Stimulated activated effector memory CD8-positive, alpha-beta T cell treated with anti-CD3 and anti-CD28 coated beads, Interleukin-12 subunit alpha, Interleukin-12 subunit beta, amount 100 ng/mL, for 72 hours (primary cell): ENCODE measurements at places on chromosomes 1 and 21.

- DNase-seq, result no peak
Measured at GRCh38 chr1:50978852-50979781, 9.1 kb downstream of the CDKN2C start.

DNA sequence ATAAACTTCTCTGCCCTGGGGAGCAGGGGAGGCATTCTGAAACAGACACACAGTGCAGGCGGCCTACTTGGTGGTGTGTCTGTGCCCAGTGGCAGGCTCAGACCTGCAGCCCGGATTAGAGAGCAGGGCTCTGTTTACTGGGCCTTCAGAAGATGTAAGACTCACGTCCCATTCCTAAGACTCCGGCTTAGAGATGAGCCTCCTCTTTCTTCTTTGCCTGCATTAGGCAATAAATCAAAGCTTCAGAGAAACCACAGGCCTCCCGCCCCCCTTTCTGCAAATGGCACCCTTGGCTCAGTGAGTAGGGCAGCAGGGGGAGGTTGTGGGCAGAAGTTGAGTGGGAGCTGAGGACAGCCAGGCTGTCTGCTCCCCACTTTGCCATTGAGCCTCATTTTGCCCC is 35.8 kb downstream of the LGR6 start:
- no peak for DNase-seq

DNA sequence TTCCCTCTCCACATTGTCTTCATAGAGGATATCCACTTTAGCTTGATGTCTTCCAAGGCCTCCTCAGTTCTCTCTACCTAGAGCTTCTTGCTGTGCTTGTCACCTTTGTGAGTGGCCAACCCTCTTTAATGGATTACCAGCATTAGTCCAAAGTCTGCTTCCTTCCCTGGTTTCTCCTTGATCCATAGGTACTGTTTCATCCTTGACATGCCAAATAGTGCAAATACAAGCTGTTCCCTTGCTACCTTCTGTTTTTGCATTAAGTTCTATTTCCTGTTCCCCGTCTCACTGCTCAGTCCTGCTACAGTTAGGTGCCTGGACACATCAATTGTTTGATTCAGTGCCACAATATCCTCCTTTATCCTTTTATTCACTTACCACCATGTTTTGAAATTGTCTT is 19.2 kb downstream of the MAST2 start:
- no peak for DNase-seq

- no peak for DNase-seq
Measured at GRCh38 chr21:34981791-34982190, 67.3 kb downstream of the RUNX1 start.

GRCh38 chr1:5733596-5733995 is 258.6 kb downstream of the NPHP4 start:
- no peak for DNase-seq

DNA sequence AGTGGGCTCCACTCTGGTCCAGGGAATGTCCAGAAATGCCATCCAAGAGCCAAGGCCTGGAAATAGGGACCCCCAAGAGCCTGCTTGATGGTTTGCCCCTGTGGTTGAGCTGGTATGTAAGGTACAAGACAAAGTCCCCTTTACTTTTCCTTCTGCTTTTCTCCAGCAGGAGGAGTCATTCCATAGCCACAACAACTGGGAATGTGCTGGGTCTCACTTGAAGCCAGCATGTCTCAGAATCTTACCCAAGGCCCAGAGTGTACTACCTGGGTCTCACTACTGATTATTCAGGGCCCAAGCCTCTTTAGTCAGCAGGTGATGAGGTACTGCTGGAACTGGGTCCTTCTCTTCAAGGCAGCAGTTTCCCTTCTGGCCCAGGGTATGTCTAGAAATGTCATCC is 62.1 kb upstream of the CD55 start:
- DNase-seq, result no peak

- DNase-seq, result peak; percentile 22
Measured at GRCh38 chr21:44405948-44406872, 49.1 kb upstream of the LRRC3 start.

GRCh38 chr1:151542710-151543129 is 2.6 kb downstream of the TUFT1 start:
- no peak for DNase-seq

DNA sequence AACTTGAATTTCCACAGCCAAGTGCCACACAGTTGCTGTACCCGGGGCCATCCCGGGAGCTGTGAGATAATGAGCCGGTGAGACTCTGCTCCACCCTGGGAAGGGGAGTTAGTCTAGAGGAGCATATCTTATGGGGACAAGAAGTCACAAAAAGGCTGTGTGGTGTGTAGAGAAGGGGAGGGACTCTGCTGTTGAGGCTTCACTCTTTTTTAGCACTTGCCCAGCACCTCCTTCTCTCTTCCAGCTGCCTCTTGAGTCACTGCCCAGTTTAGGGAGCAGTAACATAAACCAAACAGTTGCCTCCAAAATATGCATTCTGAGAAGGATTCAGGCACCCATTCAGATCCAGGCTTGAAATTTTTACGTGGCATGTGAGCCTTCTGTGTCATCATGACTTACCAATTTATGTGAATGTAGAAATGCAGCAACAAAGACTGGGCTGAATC is 744 bp upstream of the WDR26 start:
- DNase-seq, result no peak

- no peak for DNase-seq
Measured at GRCh38 chr1:15771836-15772515, 13.4 kb downstream of the FBLIM1 start.

DNA sequence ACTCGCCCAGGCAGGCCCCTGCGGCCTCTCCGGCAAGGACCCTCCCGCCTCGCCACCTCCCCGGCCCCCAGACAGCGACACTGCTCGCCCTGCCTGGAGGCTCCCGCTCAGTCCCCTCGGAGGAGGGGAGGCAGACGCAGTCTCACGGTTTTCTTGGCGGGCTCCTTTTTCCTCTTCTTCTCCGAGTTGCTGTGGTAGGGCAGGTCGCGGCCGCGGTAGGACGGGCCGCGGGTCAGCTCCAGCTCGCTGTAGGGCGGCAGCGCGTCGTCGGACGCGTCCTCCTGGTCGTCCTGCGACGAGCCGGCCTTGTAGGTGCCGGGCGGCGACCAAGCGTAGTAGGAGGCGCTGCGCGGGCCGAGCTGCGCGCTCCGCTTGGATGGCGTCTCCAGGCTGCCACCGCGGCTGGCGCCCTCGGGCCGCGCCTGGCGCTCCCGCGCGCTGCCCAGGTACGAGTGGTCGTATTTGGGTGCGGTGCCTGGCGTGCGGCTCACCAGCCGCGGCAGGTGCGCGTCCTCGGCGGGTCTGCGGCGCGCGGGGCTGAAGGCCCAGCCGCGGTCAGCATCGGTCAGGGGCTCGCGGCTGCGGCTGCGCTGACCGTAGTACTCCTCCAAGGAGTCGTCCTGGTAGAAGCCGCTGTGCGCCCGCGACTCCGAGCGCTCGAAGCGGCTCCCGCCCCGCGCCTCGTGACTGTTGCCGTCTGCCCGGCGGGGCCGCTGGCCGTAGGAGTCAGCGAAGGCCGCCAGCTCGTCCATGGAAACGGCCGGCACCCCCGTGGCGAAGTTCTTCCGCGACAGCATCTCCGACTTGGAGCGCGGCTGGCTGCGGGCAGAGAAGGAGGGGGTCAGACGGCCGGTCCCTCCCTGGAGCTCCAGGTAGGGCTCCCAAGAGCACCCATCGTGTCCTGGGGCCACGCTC is 44.8 kb upstream of the TADA1 start:
- no peak for DNase-seq
